Activated effector memory CD4-positive, alpha-beta T cell treated with anti-CD3 and anti-CD28 coated beads, Interleukin-2, amount 50 U/mL, for 16 hours (primary cell): ENCODE measurements at places on chromosomes 11 and 22.

GRCh38 chr11:13261591-13262061 is 16.0 kb upstream of the BMAL1 start:
- no peak for DNase-seq

GRCh38 chr22:32409977-32410376 is 2.1 kb downstream of the RTCB start:
- DNase-seq, result no peak

DNA sequence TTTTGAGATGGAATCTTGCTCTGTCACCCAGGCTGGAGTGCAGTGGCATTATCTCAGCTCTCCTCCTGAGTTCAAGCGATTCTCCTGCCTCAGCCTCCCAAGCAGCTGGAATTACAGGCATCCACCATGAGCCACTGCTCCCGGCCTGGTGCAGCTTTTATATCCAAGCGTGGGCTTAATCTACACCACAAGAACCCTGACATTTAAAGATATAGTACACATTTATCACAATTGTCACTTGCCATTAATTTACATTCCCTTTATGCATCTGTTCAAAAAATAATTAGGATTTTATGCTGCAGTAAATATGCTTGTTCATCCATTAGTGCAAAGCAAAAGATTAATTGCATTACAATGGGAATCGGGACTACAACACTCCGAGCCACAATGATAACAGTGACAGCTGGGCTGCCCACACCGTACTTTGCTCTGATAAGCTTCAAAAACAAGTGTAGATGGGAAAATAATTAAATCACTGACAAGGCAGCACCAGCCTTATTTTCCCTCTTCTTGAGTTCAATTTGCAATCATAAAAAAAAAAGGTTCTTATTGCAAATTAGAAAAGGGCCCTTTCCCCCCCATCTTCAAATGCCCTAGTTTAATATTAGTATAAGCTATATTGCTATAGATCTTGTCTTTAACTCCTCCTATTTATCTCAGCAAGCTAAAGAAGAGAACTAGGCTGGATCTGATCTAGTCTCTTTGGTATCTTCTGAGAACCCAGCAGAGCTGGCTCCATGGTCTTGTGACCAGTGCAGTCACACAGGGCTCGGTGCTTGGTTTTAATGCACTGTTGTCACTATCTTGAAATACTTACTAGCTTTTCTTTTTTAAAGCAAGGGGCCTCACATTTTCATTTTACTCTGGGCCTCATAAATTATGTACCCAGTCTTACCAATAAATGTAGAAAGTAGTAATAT is 206.2 kb upstream of the LRRC4C start:
- no peak for DNase-seq

DNA sequence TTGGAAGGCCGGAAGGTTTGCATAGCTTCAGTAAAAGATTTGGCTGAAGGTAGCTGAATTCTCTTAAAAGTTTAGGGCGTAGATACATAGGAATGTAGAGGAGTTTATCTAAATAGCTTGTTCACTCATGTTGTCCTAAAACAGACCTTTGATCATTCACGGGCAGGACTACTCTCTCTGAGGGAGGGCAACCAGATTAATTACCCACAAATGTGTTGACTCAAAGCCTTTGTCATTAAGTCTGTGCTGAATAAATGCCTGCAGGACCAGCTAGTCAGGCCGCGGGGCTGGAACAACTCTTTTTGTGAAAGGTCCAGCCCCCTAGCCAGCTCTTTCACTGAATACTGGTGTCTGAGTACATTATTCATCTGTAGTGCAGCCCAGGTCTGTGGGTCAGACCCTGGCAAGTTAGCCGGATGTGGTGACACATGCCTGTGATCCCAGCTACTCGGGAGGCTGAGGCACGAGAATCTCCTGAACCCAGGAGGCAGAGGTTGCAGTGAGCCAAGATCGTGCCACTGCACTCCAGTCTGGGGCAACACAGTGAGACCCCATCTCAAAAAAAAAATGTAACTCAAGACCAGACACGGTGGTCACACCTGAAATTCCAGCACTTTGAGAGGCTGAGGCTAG is 2.8 kb upstream of the FADD start:
- no peak for DNase-seq

DNA sequence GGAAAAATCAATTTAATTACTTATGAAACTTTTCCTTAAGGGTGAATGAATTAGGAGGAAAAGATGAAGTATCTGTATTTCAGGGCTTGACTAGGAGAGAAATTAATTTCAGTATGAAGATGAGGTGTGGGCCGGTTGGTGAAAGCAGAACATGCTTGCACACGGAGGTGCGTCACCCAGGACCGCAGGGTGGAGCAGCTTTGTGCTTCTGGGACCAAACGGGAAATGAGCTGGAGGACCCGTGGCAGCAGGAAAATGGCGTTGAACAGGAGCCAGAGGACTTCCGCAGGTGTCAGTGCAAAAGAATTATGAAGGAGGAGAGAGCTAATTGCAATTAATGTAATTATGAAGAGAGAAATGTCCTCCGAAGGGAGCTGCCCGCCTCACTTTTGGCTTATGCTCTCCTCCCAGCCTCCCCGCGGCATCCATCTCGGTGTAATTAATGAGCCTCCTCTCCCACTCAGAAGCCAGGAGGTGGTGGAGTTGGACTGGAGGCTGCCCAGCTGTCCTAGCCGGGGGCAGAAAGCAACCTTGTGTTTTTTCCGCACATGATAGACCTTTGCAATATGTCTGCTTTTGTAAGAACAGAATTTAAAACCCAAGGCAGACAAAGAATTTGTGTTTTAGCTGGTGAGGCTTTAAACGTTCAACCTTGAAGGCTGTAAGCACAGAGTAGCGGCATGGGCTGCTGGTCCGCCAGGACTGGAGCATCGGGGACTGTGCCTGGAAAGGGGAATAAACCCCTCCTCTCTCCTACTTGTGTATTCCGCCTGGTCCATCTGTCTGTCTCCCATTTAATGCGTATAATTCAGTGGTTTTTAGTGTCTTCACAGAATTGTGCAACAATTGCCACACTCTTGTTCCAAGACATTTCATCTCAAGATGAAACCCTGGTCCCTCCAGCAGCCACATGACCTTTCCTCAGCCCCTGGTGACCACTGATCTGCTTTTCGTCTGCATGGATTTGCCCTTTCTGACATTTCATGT is 180.6 kb downstream of the TBC1D22A start:
- DNase-seq, result no peak

GRCh38 chr11:40302669-40303068 is 1156.8 kb downstream of the LRRC4C start:
- DNase-seq, result no peak

GRCh38 chr11:65928667-65929066 is 9.4 kb downstream of the DRAP1 start:
- DNase-seq, result no peak

GRCh38 chr11:55732936-55733335 is 40.3 kb upstream of the OR5D13 start:
- no peak for DNase-seq

- DNase-seq, result no peak
Observed at GRCh38 chr11:116641561-116642045, 131.2 kb downstream of the BUD13 start.

DNA sequence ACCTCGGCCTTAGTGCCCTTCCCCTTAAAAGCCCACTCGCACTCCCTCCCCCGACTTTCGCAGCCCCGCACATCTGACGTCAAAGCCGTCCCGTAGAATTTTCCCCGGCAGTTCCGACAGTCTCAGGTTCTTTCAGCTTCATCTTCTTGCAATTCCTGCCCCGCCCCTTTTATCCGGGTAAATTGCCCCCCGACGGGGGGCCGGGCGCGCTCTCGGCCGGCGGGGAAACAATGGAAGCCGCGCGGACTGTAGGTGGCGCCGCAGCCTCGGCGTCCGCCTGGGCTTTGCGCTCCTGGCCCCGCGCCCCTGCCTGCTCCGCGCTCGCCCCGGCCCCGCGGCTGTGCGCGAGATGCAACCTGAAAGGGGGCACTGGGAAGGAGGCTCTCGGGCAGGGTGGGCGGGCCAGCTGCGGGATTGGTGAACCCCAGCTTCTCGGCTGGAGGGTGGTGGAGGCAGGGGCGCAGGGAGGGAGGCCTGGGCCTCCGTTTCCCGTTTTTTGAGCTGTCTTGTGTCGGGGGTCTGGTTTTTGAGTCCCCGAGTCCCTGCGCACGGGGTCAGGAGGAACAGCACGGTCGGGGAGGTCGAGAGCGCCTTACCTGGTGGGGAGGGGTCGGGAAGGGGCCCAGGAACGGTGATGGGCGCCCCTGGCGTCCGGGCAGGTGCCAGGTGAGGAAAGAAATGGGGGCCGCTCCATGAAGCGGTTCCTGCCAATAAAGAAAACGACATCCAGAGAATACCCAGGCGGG is 859 bp upstream of the FGF19 start:
- no peak for DNase-seq

GRCh38 chr22:49482811-49483210 is 344.9 kb downstream of the BRD1 start:
- no peak for DNase-seq

DNA sequence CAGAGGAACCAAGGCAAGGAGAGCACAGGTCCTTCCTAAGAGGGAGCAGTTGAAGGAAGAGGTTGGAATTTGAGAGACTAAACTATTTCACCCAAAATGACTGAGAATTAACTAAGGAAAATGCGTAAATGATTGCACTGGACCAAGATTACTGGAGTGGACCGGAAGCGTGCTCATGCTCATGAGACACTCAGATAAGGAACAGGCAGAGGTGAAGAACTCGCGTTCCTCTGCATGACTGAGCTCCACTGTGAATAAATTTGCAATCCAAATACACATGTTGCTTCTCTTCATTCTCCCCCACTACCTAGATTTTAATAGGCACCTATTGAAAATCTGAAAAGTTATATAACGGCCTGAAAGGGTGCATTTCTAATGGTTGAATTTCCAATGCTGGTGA is 207.0 kb downstream of the KIRREL3 start:
- DNase-seq, result no peak

DNA sequence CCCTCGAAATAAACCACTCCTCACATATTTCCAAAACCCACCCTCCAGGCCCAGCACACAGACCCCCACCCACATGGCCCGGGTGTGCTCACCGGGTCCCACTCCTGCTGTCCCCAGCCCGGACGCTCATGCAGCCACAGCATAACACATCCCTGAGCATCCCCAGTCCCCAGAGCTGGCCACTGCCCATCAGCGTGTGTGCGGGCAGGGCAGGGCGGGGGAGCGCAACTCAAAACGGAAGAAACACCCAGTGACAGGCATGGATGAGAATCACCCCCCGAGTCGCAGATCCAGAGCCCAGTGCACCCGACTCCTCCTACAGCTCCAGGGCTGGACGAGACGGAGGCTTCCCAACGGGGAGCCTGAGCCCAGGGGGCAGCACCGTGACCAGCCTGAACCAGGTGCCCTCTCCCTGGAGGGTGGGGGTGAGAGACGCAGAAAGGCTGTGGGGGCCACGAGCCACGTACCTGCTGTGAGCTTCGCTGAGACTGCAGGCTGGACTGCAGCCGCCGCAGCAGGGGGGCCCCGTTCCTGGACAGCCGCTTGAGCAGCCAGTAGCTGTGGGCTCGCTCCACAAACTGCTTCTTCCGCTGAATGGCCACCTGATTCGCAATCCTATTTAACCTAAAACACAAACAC is 23.8 kb downstream of the BRD1 start:
- no peak for DNase-seq

GRCh38 chr11:34427186-34427805 is 11.4 kb upstream of the CAT start:
- no peak for DNase-seq

DNA sequence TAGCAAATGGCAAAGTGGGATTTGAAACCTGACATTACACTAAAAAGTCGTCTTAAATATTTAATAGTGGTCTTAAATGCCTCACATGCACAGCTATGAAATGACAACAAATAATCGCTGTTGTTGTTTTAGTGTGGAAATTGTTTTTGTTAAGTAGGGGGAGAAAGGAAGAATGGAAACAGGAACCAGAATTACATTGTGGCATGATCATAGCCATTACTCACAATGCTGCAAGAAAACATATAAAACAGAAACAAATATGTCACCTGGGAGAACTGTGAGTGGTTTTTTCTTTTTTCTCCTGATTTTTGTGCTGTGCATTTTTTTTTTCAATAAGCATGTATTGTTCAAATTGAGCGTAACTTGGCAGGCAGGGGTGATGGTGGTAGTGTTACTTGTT is 22.9 kb downstream of the FAM76B start:
- DNase-seq, result no peak

GRCh38 chr11:73347067-73347466 is 29.1 kb upstream of the RELT start:
- DNase-seq, result no peak

DNA sequence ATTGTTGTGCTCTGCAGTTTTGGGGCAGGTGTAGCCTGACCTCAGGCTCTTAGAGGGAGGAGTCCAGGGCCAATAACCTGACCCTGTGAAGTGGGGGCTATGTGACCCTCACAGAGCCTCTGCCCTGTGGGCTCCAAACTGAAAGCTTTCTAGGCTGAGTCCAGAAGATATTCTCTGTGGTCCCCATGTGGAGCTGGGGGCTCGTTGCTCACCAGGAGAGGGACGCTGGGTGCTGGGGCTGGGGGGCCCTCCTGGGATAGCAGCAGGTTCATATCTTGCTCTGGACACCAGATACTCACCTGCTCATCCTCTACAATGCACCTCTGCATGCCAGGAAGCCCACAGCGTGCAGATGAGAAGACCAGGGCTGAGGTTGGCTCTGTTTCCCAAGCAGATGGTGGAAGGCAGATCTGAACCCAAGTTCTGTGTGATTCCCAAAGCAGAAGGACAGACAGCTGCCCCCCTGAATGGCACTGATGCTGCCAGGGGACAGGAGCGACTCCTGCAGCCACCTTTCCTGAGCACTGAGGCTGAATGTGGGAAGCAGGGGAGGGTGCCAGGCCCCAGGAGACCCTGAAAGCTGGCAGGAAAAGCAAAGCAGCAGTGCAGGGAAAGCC is 1022.0 kb downstream of the TBC1D22A start:
- DNase-seq, result no peak

DNA sequence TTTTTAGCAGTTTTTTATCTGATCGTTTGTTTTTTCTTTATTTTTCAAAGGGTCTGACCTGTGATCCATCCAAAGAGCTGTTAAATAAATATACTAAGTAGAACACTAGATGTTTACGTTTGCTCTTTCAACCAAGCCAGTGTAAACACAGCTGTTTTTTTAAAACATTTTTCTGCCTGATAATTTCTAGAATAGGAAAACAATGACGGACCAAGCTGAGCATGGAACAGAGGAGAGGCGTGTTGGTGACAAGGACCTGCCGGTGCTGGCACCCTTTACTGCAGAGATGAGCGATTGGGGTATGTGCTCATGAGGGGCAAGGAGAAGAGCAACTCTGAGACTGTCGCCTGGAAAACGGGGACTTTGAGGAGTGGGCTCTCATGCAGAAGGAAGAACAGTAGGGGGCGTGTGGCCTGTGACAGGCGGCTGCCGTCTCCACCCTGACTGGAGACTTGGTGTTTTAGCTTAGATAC is 28.6 kb upstream of the PANX2 start:
- DNase-seq, result no peak

GRCh38 chr22:17194213-17194612 is 25.0 kb downstream of the ADA2 start:
- no peak for DNase-seq

DNA sequence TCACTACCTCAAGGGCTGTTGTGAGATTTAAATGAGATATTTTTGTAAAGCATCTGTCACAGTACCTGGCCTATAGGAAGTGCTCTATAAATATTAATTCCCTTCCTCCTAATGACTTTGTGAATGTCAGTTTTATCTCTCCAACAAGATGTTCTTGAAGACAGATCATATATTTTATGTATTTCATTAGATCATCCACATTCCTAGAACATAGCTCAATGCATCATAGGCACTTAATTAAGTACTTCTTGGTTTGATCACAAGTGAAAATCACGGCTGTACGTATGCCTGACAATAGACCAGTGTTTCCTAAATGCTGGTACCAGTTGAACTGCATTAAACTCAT is 49.9 kb downstream of the RAB30 start:
- no peak for DNase-seq

- DNase-seq, result no peak
Observed at GRCh38 chr22:43506487-43506886, 94.7 kb downstream of the MPPED1 start.

GRCh38 chr11:78265326-78265725 is 76.6 kb downstream of the USP35 start:
- no peak for DNase-seq
